ENCODE measurements at places on chromosomes 6 and 20.
A peak's percentile ranks its signal among the peaks of the same experiment; 100 is the strongest.

GRCh38 chr6:142417331-142417750 lies 115.5 kb downstream of the ADGRG6 start:
- ATAC-seq: no peak

- ATAC-seq: no peak
These were observed 4.7 kb downstream of the PPP1R18 start for GRCh38 chr6:30681766-30682142.

DNA sequence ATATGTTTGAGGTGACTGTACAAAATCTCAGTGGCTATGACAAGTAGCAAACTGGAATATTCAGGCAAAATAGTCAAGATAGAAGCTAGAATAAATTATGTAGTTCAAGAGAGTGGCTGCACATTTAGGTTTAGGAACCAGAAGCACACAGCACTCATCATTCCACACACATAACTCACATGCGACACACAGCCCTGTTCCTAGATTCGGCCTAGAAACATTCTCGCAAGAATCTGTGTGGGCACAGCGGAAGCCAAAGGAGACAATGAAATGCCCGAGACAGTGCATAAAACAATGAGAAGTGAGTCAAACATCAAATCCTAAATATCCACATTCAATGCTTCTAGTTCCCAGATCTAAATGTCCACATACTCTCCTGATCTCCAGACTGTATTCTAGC lies 9.5 kb upstream of the SUPT3H start:
- ATAC-seq: no peak

GRCh38 chr6:1552296-1552761 lies 57.4 kb upstream of the FOXC1 start:
- no peak for ATAC-seq

DNA sequence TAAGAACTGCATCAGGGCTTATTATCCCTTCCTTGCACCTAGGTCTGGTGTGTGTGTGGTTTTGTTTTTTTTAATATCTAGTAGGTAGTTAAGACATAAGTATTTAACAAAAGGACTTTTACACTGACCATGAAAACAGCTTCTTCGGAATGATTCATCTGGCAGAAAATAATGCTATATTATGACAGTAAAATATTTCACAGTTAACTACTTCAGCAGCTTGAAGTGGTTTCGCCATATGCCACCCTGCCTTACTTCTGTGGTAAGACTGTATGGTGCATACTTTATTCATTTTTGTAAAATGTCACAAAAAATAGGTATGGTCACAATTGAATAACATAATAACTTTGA lies 858 bp upstream of the PTPRK start:
- no peak for ATAC-seq

DNA sequence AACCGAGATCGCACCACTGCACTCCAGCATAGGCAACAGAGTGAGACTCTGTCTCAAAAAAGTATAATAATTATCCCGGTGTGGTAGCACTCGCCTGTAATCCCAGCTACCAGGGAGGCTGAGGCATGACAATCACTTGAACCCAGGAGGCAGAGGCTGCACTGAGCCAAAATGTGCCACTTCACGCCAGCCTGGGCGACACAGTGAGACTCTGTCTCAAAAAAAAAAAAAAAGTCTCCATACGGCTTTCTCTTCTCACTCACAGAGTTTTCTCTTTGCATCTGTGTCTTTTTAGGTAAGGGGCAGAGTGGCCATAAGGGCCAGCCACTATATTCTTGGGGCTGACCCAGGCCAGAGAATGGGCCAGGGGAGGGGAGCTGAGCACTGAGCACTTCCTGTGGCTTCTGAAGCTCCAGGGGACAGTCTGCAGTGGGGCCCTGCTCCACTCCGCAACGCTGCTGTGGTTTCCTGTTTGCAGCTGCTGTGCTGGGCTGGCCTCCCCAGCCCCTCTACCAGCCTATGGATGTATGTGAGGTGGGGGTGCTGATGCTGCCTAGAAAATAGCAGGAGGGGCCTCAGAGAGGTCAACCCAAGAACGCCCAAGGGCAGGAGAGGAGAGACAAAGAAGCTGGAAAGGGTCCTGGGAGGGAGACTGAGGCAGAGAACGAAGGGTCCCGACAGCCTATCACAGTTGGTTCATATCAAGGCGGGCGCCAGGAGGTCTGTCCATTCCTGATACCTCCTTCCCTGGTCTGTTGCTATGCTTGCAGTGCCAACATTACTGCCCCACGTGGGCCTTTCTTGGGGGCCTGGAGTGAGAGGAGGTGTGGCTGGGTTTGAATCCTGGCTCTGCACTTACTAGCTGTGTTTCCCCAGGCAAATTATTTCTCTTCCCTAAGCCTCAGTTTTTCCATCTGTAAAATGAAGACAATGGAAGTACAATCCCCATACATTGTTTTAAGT lies 16.0 kb downstream of the SLA2 start:
- no peak for ATAC-seq

GRCh38 chr20:35000311-35000921 lies 44.7 kb downstream of the MYH7B start:
- ATAC-seq: no peak

- peak; percentile 44 for ATAC-seq
These were observed 132.3 kb downstream of the PDE7B start for GRCh38 chr6:135983718-135984343.

DNA sequence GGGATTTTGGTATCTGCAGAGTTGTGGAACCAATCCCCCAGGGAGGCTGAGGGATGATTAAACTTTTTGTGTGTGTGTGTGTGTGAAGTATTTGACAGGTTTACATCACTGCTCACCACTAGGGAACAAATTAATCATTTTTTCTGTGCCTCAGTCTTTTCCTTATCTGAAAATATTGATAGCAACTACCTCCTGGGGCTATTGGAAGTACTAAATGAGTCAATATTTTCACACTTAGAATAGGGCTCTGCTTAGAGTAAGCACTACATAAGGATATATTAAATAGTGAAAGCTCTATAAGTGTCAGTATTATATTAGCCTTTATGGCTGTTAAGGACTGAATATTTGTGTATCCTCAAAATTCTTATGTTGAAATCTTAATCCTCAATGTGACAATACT lies 155.2 kb upstream of the UST start:
- ATAC-seq: no peak

GRCh38 chr6:27138837-27139755 lies 108.4 kb upstream of the PRSS16 start:
- peak; percentile 73 for ATAC-seq

DNA sequence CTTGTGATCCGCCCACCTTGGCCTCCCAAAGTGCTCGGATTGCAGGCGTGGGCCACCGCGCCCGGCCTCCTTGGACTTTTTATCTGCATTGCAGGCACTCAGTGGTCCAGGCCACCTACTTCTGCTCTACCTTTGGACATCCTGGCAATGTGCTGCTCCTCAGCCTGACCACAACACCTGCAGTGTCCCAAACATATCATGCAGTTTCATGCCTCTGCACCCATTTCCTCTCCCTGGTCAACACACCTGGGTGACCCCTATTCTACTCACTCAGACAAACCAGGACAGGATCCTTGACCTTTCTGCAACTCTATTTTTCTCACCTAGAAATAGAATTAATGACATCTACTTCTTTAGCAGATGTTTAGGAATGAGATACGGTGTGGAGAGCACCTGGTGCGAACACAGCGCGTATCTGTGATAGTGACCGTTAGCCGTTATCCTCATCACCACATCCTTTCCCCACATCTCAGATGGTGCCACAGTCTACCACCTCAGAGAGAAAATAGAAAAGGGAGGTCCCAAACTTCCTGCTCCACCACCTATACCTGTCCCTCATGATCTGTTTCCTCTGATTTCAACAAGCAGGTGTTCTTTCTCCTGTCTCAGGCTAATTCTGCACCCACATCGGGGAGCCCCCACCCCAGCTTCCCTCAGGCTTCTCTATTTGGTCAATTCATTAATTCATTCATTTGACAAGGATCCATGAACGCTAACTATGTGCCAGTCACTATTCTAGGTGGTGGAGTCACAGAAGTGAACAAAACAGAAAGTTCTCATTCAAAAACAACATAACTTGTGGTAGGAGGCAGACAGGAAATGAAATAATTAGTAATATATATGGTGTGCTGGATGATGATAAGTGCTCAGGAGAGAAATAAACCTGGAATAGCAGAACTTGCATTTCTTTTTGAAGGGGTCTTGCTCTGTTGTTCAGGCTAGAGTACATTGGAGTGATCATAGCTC lies 4.3 kb upstream of the BTN3A2 start:
- no peak for ATAC-seq

DNA sequence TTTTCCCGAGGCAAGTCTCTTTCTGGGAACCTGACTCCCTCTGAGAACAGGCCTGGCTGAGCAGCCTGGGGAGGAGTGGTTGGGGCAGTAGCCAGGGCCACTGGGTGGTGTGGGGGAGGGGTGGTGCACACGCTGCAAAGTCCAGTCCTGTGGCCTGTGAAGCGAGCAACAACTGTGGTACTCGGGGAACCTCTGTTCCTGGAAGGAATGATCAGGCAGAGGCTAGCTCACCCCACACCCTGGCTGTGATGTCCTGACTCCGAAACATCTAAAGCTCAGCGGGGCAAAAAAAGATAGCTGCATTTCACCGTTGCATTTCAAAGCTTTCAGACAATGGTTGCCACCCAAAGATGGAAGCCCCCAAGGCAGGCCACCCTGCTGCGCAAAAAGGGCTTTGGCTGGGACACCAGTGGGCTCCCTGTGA lies 25.5 kb downstream of the PCK1 start:
- ATAC-seq: peak; percentile 44

DNA sequence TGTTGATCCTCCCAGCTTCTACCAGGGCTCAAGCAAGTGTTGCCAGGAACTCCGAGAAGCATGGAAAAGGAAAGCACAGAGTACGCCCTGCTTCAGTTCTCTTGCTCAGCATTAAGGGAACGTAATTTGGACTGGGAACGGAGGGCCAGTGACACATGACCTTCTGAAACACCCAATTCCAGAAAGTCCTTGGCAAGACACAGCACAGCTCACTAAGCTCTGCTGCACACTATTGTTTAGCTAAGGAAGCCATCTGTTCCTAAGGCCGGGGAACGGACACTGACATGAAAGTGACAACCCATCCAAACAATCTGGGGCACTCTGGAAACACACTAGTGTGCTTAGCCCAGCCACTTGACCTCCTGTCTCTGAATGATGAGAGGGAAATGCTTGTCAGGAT lies 56.9 kb upstream of the NXT1 start:
- no peak for ATAC-seq

GRCh38 chr6:11164717-11165646 lies 53.5 kb upstream of the ERVFRD-1 start:
- ATAC-seq: no peak

DNA sequence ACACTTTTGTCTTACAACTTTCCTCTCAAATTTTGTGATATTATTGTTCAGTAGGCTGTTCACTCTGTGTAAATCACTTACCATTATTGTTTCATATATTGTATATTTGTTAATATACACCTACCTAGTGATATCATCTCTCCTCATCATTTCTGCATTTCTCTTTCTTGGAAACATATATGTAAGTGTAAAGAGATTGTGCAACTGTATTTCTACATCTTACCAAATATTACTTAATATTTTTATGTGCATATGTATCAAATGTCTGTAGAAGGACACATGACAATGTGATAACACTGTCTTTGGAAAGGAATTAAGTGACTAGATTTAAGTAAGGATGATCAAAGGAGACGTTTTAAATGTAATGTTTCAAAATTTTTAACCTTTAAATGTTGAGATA lies 30.2 kb downstream of the ZNF322 start:
- ATAC-seq: no peak

DNA sequence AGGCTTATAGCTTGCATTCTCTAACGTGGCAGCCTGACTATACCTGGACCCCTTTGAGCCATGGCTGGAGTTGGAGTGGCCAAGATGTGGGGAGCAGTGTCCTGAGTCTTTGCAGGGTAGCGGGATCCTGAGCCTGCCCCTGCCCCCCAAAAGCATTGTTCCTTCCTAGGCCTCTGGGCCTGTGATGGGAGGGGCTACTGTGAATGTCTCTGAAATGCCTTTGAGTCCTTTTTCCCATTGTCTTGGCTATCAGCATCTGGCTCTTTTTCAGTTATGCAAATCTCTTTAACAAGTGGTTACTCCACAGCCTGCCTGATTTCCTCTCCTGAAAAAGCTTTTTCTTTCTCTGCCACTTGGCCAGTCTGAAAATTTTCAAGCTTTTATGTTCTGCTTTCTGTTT lies 17.0 kb upstream of the PRL start:
- peak; percentile 38 for ATAC-seq

DNA sequence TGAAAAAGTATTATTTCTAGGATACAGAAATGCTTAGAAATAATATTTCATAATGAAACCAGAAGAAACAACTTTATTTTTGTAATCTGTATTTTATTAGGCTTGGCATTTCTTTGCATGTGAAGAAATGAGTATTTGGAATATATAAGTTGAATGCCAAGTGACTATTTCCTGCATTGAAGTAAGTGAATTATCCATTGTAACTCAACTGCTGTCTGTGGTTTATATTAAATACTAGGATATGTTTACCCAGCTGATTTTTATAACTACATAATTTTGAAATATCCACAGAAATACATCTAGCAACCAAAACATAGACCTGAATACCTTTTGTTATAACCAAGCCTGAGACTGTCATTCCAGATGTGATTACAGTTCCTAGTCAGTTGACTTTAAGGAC lies 207.6 kb downstream of the THBS2 start:
- no peak for ATAC-seq

GRCh38 chr6:159440349-159440748 lies 252.7 kb downstream of the SOD2 start:
- ATAC-seq: no peak

DNA sequence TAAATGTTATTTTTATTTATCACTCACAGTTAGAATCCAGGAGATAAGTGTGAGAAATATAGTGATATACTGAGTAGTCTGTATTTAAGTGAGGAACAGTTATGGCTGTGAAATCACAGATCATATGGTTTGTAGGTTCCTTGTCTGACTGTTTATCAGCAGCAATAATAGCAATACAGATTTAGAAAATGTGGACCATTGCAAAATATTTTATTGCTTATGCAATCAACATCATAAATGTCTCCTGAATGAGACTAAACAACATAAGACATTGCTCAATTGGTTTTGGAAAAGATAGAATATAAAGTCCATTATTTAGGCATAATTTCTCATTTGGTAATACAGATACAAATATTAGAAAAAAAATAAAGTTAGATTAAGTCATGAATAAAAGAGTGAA lies 43.7 kb downstream of the CCDC170 start:
- no peak for ATAC-seq

DNA sequence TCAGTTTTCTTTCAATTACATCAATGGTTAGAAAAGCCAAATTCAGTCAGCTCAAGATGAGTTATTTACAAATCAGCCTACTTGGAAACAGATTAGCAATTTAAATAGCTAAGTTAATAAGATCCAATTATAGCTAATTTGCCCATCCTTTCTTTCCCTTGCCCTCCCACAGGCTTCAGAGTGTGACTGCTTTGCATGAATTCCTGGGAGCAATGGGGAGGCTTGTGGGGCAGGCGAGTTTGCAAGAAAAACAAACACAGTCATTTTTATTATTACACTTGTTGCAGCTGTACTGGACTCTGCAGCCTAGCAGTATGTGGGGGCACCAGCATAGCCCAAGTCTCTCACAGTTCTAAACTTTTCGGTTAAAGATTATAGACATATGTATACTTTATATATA lies 219.0 kb downstream of the NKAIN2 start:
- ATAC-seq: no peak

DNA sequence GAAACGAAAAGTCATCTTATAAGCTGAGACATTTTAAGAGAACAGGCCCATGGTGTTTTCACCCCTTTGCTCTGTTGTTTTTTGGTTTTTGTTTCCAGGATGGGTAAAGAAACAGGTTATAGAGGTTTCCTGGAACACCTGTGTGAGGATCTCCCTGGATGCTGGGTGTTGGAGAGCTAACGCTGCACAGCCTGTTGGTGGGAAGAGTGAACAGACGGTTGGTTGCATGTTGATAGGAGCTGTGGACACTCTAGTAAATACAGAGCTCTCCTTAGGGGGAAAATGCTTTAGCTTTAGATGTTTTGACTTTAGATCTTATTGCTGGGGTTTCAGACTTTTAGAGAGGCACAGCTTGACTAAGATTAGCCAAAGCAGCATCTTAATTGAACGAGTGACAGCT lies 235.2 kb downstream of the SOX4 start:
- peak; percentile 70 for ATAC-seq

All from motor neuron (in vitro differentiated cells).